ENCODE measurements at places on chromosomes 5 and 9. TPM values are rescaled to one million over a fixed set of nuclear protein-coding genes. Genes with fewer than 3 reads are reported as not detected.
A peak's percentile ranks its signal among the peaks of the same experiment; 100 is the strongest.

- H3K4me1 ChIP-seq = no peaks in the 10 kb centered on the region
- no peaks in the 10 kb centered on the region for H3K27me3 ChIP-seq
- H3K27ac ChIP-seq = no peak overlapping the region
Observed at GRCh38 chr5:106401561-106401960, 1269.2 kb downstream of the EFNA5 start.

- peaks cover 36% of the 10 kb centered on the region for H3K4me1 ChIP-seq
- H3K27ac ChIP-seq = peak overlapping the region; percentile 24
- H3K4me3 ChIP-seq = no peak overlapping the region
- H3K36me3 ChIP-seq = no peaks in the 10 kb centered on the region
- no peak for DNase-seq
Observed at GRCh38 chr5:51380603-51381207, 2.5 kb upstream of the ISL1 start.

- no peak overlapping the region for H3K4me3 ChIP-seq
- H3K27ac ChIP-seq = no peak overlapping the region
- no peak for DNase-seq
- H3K4me1 ChIP-seq = no peaks in the 10 kb centered on the region
- H3K27me3 ChIP-seq = no peaks in the 10 kb centered on the region
Observed at GRCh38 chr9:91814753-91815152, 135.3 kb downstream of the ROR2 start.

- H3K36me3 ChIP-seq = peaks cover 2% of the 10 kb centered on the region
- no peaks in the 10 kb centered on the region for H3K4me1 ChIP-seq
- H3K27me3 ChIP-seq = no peaks in the 10 kb centered on the region
- no peak for DNase-seq
Observed at GRCh38 chr5:147143215-147143614, 91.6 kb upstream of the STK32A start.

DNA sequence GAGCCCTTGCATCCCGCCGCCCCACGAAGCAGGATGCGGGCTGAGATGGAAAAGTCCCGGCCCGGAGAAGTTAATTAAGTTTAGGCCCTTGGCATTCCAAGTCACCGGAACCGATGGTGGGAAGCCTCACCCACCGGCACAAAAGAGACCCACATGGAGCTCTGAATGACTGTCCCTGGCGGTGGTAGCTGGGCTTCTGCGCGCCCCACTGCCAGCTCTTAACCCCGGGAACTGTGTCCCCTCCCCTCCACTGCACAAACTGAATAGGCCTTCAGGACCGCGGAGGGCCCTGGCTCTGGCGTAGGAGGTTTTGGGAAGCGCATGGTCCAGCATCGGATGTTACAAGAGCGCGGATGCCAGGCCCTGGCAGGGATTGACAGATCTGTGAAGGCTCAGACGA lies 291.1 kb upstream of the TUT7 start:
- H3K4me1 ChIP-seq = no peaks in the 10 kb centered on the region
- no peaks in the 10 kb centered on the region for H3K36me3 ChIP-seq
- H3K4me3 ChIP-seq = no peak overlapping the region
- DNase-seq = no peak
- no peak overlapping the region for H3K27ac ChIP-seq

DNA sequence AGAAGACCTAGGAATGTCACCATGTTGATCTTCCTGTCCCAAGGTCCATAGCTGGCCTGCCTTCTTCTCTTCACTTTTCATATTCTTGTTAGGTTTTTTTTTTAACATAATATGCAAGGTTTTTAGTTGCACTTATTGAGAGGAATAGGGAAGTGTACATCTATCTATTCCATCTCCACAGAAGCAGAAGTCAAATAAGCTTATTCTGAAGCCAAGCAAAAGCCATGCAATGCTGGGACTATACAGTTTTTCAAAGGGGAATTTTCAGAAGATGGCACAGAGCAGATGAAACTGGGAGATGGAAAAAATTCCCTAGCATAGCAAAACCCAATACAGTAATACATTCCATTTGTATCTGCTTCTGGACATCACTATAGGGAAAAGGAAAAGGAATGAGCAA lies 447.6 kb downstream of the GADD45G start:
- no peak overlapping the region for H3K27ac ChIP-seq
- H3K4me3 ChIP-seq = no peak overlapping the region
- H3K4me1 ChIP-seq = no peaks in the 10 kb centered on the region
- H3K27me3 ChIP-seq = peaks cover 52% of the 10 kb centered on the region

DNA sequence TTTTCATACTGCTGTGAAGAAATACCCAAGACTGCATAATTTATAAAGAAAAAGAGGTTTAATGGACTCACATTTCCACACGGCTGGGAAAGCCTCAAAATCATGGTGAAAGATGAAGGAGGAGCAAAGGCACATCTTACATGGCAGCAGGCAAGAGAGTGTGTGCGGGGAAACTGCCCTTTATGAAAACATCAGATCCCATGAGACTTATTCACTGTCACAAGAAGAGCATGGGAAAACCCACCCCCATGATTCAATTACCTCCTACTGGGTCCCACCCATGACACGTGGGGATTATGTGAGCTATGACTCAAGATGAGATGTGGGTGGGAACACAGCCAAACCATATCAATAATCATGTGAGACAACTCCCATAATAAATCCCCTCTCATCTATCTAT lies 8.7 kb downstream of the TTC39B start:
- H3K36me3 ChIP-seq = peaks cover 13% of the 10 kb centered on the region
- peaks cover 79% of the 10 kb centered on the region for H3K4me1 ChIP-seq
- no peak for DNase-seq
- no peaks in the 10 kb centered on the region for H3K27me3 ChIP-seq

DNA sequence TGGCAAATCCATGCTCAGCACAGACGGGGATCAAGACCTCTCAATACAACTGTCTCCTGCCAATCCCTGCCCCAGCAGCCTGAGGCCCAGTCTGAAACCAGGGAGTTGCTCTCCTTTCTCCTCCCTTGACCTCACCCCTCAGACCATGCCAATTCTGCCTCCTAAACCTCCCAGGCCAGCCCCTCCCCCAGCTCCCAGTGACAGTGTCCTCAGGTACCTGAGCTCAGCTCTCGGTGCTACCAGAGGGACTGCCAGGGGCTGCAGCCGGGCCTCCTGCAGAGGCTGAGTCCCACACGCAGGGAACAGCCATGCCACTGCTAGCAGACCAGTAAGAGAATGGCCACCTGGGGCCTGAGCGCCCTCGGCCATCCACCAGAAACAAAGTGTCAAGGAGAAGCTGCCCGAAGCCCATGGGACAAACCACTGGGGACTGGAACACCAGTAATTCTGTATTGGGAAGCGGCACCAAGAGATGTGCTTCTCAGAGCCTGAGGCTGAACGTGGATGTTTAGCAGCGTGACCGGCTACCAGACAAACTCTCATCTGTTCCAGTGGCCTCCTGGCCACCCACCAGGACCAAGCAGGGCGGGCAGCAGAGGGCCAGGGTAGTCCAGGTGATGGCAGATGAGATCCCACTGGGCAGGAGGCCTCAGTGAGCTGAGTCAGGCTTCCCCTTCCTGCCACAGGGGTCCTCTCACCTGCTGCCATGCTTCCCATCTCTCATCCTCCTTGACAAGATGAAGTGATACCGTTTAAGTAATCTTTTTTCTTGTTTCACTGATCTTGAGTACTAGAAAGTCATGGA lies 557 bp upstream of the IL3 start:
- no peaks in the 10 kb centered on the region for H3K36me3 ChIP-seq
- H3K4me3 ChIP-seq = no peak overlapping the region
- H3K4me1 ChIP-seq = peaks cover 70% of the 10 kb centered on the region
- no peak for DNase-seq

DNA sequence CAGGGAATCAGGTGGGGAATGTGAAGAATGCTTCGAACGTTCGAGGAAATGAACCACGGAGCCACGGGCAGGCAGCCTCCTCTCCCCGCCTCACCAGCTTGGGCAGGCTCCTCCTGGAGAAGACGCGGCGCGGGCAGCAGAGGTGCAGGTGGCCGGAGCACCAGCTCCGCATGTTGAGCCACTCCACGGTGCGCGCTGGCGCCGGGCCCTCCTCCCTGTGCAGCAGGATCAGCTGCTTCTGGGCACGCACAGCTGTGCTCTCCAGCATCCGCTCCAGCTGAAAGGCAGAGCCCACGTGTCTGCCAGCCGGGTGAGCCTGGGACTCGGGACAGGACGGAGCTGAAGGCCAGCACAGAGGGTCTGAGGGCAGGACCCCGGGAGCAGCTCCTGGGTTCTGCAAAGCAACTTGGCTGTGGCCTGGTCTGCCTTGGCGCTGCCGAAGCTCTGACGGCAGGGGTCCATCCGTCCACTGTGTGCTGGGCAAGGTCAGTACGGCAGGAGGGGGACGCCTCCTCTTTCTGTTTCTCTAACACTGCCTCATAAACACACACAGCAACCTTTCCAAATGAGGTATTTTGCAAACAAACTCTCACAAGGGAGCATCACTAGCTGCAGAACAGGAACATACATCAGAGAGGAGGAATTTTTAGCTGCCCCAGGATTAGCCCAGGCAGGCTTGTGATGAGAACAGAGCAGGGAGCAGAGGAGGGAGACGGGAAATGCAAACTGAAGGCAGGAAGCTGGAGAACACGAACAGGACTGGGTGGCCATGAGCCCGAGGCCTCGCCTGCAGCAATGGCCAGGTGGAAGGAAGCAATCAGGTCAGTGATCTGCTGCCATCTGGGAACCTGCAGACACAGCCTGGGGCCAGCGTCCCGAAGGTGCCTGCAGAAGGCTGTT lies 20.1 kb upstream of the NSMF start:
- H3K27ac ChIP-seq = no peak overlapping the region
- peaks cover 5% of the 10 kb centered on the region for H3K4me1 ChIP-seq
- peaks cover 10% of the 10 kb centered on the region for H3K36me3 ChIP-seq
- no peak for DNase-seq

GRCh38 chr5:43659075-43659474 lies 56.1 kb downstream of the NNT start:
- no peak overlapping the region for H3K4me3 ChIP-seq
- no peaks in the 10 kb centered on the region for H3K4me1 ChIP-seq
- DNase-seq = no peak
- peaks cover 40% of the 10 kb centered on the region for H3K36me3 ChIP-seq

- no peaks in the 10 kb centered on the region for H3K36me3 ChIP-seq
- H3K4me1 ChIP-seq = peaks cover 13% of the 10 kb centered on the region
- no peaks in the 10 kb centered on the region for H3K27me3 ChIP-seq
- peak; percentile 4 for DNase-seq
Observed at GRCh38 chr5:100731768-100732167, 171.3 kb downstream of the ST8SIA4 start.

C5orf58 gene
- not detected for total RNA-seq

C9orf50 gene
- total RNA-seq = 0.31 TPM

PHF24 gene
- 1.00 TPM for total RNA-seq

GM2A gene
- total RNA-seq = 28.2 TPM

All from activated T-cell treated with anti-CD3 and anti-CD28 coated beads, Interleukin-2, amount 50 U/mL, for 72 hours (primary cell).